ENCODE measurements at places on chromosomes 16 and 17.

DNA sequence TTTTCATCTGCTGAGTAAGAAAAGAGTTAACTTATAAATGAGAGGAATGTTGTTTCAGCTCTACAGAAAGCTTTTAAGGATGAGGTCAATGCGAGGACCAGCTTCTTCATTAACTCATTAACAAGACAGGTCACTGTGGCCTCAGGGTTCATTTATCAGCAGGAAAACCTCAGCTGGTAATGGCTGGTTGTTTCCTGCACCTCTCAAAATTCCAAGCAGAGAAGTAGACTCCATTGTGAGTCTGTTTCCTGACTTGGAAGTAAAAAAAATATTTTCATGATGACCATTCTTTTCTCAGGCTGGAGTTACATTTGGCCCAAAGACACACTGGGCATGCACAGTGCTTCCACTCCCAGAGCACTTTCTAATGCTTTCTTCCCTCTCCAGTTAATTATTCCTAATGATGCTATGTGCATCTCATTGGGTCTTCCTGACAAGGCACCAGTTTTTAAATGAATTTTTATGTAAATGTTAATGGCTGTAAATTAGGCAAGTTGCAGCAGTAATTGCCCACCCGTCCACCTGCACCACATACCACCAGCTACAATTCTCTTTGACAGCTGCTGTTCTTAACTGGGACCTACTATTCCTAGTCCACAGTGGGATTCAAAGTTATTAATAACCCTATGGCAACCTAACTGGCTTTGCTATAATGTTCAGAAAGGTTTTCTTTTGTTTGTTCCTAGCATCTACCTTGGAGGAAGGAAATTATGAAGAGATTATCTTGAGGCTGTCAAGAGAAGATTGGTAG lies 89.5 kb upstream of the BCAR1 start:
- DNase-seq: no peak

DNA sequence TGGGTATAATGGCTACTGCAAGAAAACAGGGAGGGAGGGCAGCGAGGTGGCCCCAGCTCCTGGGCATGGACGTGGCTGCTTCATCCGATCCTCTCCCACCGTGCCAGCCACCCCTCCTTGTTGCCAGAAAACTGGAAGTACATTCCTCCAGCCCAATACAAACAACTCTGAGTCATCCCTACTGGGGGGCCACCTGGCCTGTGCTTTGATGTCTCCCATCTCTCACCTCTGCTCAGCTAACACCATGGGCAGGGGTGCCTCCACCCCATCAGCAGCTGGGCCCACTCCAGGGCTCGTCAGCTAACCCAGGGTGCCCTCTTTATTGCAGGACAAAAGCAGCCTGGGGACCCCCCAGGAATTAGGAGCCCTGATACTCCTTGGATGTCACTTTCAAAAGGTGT lies 2.0 kb downstream of the RHBDF2 start:
- DNase-seq: peak; percentile 26

- DNase-seq: no peak
These were observed 22.3 kb downstream of the TMC6 start for GRCh38 chr17:78106211-78106610.

DNA sequence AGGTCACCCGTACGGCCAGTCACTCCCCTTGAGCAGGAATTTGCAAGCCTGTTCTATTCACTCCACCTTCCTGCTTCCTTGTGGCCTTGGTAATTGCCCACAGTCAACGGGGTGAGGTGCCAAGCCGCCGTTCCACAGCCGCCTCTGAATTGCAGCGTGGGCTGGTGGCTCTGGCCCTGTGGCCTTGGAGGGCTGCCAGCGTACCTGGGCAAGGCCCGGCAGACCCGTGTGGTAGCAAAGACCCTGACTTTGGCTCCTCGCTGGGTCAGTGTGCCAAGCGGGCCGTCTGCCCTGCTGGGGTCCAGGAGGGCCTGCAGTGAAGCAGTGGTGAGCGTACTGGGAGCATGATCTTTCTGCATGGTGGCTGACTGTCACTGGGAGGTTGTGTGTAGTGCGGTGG lies 3.6 kb downstream of the BANP start:
- peak; percentile 13 for DNase-seq

DNA sequence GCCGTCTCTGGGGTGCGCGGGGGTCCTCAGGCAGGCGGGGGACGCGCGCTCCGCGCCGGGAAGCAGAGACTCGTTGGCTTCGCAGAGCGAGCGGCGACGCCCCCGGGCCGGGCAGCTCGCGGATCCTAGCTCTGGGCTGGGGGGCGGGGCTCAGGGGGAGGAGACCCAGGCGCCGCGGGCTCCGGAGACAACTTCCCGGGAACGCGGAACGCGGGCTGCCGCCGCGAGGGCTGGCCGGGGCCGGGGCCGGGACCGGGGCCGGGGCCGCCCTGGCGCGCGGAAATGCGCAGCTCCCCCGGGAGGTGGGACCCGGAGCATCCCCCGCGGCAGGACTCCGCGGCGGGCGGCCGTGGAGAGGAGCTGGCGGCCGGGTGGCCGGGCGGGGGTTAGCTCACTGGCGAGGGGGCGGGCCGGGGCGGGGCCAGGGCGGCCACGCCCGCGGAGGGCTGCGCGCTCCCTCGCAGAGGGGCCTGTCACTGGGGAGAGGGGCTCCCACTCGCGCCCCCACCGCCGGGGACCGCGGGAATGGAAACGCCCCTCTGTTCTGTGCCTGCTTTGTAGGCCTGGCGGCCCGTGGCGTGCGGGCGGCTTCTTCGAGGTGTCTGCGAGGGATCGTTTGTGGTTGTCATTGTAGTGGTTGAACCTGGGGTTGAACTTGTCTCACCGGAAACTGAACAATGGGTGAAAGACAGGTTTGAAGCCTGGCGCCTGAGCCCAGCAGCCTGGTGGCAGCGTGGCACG lies at the start of gene GAS7:
TSS of gene GAS7 (minus strand) at position 98 of the 741 bp plus-strand sequence.
- no peak for DNase-seq

DNA sequence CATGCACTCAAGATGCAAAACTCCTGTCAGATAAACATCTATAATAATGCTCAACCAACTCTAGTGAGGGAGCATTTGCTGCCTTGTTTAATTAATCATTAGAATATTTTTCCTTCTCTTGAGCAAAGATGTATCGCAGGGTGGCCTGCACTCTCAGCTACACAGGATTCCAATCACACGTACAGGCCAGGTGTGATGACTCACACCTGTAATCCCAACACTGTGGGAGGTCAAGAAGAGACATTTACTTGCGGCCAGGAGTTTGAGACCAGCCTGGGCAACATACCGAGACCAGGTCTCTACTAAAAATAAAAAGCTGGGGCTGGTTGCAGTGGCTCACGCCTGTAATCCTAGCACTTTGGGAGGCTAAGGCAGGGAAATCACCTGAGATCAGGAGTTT lies 49.1 kb downstream of the ARHGAP17 start:
- no peak for DNase-seq

DNA sequence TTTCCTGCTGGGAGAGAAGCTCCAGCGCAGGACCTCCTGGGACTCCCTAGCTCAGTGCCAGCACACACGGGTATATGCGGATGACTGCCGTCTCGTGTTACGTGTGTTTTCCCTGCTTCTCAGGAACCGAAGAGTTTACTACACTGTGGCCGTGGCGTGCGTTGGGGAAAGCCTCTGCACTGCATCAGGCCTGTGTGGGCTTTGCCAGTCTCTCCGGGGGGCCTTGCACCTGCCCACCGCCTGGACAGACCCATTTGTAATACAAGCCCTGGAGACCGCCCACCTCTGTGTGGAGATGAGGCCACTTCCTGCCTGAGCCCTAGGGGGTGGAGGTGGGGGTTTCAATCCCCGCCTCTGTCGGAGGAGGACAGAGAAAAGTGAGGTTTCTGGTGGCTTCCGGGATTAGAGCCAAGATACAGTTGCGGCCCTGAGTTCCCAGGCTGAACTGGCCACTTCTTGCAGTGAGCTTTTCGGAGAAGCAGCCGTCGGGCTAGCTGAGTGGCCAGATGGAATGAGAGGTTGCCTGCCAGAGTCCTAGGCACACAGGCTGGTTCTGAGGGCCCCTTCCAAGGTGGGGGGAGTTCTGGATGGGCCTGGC lies 43.4 kb upstream of the GSE1 start:
- DNase-seq: no peak

GRCh38 chr17:39549747-39550573 lies 57.8 kb downstream of the NEUROD2 start:
- no peak for DNase-seq
